Astrocyte (in vitro differentiated cells and primary cell): ENCODE measurements at places on chromosomes 5 and 9. TPM values are rescaled to one million over a fixed set of nuclear protein-coding genes. Genes with fewer than 3 reads are reported as not detected.

- H3K4me1 ChIP-seq, result peaks cover 1% of the 10 kb centered on the region
- H3K36me3 ChIP-seq, result no peaks in the 10 kb centered on the region
- no peak overlapping the region for H3K27ac ChIP-seq
- H3K27me3 ChIP-seq, result no peaks in the 10 kb centered on the region
Measured at GRCh38 chr9:18452276-18452675, 21.7 kb upstream of the ADAMTSL1 start.

DNA sequence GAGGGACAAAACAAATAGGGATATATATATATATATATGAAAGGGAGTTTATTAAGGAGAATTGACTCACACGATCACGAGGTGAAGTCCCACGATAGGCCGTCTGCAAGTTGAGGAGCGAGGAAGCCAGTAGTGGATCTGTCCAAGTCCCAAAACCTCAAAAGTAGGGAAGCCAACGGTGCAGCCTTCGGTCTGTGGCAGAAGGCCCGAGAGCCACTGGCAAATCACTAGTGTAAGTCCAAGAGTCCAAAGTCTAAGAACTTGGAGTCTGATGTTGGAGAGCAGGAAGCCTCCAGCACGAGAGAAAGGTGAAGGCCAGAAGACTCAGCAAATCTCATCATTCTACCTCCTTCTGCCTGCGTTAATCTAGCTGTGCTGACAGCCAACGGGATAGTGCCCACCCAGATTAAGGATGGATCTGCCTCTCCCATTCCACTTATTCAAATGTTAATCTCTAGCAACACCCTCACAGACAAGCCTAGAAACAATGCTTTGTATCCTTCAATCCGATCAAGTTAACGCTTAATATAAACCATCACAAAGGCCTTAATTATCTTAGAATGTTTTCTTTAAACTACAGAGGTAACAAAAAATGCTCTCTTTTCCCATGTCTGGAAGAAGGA is 23.8 kb upstream of the DAB2 start:
- no peaks in the 10 kb centered on the region for H3K36me3 ChIP-seq
- H3K27ac ChIP-seq, result no peak overlapping the region
- peaks cover 20% of the 10 kb centered on the region for H3K4me1 ChIP-seq
- H3K27me3 ChIP-seq, result no peaks in the 10 kb centered on the region

Gene OMD
- total RNA-seq, result not detected in 2 replicates

DNA sequence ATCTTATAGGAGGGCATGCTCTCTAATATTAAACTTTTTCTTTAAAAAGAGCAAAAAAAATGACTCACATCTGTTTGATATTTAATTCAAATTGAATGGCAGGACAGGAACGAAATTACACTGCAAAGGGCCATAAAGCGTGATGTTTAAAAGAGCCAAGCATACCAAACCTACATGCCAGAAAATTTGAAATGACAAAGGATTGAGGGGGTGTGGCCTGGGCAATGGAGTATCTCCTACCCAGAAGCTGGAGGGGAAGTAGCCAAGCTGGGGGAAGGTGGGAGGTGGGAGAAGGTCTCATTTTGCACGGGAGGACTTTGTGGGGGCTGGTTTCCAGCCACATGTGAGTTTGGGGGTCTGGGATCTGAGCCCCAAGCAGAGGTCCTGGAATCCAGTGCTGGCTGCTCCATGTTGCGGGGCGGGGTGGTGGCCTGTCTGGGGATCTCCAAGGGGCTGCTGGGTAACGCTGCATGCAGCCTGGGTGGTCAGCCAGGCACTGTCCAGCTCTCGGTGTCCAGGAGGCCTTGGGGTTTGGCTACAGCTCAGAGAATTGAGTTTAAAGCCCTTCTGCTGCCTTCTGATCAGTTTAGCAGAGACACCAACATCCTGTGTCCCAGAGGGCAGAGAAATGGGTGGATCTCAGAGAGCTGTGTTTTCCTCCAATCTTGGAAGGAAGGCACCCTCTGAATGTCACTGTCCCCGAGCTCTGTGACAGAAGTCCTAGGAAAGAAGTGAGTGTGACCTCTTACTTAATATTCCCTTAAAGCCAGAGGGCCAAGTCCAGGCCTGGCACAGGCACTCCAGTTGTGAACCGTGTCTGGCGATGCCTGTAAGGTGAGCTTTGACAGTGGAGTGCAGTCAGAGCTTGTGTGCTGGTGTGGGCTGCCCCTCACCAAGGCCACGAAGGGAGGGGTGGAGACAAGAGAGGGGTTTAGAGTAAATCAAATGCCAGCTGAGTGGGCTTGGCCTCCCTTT is 7.6 kb downstream of the DCANP1 start:
- no peaks in the 10 kb centered on the region for H3K36me3 ChIP-seq
- DNase-seq, result no peak
- H3K27me3 ChIP-seq, result no peaks in the 10 kb centered on the region
- no peak overlapping the region for H3K4me3 ChIP-seq
- peaks cover 21% of the 10 kb centered on the region for H3K4me1 ChIP-seq

Gene DDX4
- not detected in 2 replicates for total RNA-seq

- DNase-seq, result no peak
Measured at GRCh38 chr9:79985264-79985663, 413.5 kb downstream of the TLE4 start.

Gene SURF1
- 35.7 and 35.9 TPM in 2 replicates for total RNA-seq

Gene CCNJL
- 12.5 and 15.7 TPM in 2 replicates for total RNA-seq

Gene RALGPS1
- total RNA-seq, result 1.7 and 2.8 TPM in 2 replicates

- no peak for DNase-seq
- H3K27me3 ChIP-seq, result no peaks in the 10 kb centered on the region
- H3K36me3 ChIP-seq, result no peaks in the 10 kb centered on the region
- peaks cover 36% of the 10 kb centered on the region for H3K4me1 ChIP-seq
Measured at GRCh38 chr5:169165052-169165451, 135.9 kb downstream of the SLIT3 start.

Gene GIN1
- total RNA-seq, result 5.1 and 5.4 TPM in 2 replicates

Gene ARHGEF37
- 1.4 and 2.3 TPM in 2 replicates for total RNA-seq

- DNase-seq, result no peak
- no peaks in the 10 kb centered on the region for H3K36me3 ChIP-seq
- H3K27ac ChIP-seq, result no peak overlapping the region
- H3K27me3 ChIP-seq, result no peaks in the 10 kb centered on the region
Measured at GRCh38 chr5:125251703-125252102, 505.3 kb upstream of the ZNF608 start.

DNA sequence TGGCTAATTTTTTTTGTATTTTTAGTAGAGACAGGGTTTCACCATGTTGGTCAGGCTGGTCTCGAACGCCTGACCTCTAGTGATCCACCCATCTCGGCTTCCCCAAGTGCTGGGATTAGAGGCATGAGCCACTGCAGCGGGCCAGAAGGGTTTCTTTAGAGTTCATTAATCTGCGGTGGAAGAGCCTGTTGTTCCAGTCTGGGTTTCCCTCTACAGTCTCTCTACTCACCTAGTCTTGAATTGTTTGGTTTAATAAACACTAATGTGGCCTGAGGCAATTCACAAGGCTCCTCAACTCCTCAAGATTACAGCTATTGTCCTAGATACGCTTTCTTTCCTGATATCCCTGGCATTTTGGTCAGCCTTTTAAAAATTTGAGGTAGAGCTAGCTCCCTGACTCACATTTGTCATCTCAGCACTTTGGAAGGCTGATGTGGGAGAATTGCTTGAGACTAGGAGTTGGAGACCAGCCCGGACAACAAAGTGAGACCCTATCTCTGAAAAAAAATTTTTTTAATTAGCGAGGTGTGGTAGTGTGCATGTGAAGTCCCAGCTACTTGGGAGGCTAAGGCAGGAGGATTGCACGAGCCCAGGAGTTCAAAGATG is 4.6 kb upstream of the SAR1B start:
- no peak for DNase-seq
- no peaks in the 10 kb centered on the region for H3K27me3 ChIP-seq
- H3K27ac ChIP-seq, result no peak overlapping the region
- no peaks in the 10 kb centered on the region for H3K36me3 ChIP-seq
- no peak overlapping the region for H3K4me3 ChIP-seq

Gene GTF2H2
- total RNA-seq, result 24.2 and 27.4 TPM in 2 replicates

Gene C9orf50
- total RNA-seq, result 0.41 TPM in 1 of 2 replicates, not detected in the other

- no peak overlapping the region for H3K27ac ChIP-seq
- H3K4me1 ChIP-seq, result no peaks in the 10 kb centered on the region
- no peak overlapping the region for H3K4me3 ChIP-seq
- peaks cover 10% of the 10 kb centered on the region for H3K27me3 ChIP-seq
Measured at GRCh38 chr5:1130218-1130946, 18.5 kb upstream of the SLC12A7 start.

Gene KCNV2
- total RNA-seq, result not detected in 2 replicates

- no peak overlapping the region for H3K27ac ChIP-seq
- DNase-seq, result no peak
- no peaks in the 10 kb centered on the region for H3K27me3 ChIP-seq
- no peak overlapping the region for H3K4me3 ChIP-seq
- H3K36me3 ChIP-seq, result no peaks in the 10 kb centered on the region
- no peaks in the 10 kb centered on the region for H3K4me1 ChIP-seq
Measured at GRCh38 chr9:1071730-1072129, 21.6 kb downstream of the DMRT2 start.

DNA sequence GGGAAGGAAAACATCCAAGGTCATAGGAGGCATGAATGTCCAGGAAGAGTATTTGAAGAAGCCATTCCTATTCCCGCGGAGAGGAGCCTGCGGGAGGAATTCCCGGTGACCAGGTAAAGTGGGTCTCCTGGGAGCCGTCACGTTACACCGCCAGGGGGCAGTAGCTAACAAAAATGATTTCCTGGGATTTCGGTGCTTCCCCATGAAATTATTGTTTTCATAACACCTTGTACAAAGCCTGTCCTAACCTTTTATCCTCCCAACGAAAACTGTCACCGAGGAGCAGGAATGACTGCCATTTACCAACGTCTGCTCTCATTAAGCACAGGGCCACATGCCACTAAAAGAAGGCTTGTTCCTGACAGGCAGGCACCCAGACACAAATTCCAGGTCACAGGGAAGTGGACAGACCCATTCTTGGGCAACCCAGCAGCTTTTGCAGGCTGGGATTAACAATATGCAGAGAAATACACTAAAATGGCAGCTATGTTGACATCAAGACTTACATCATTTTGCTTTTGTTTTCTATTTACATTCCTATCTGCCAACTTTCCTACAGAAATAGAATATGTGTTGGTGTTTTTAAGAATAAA is 41.2 kb upstream of the CTSL start:
- no peak overlapping the region for H3K27ac ChIP-seq
- no peaks in the 10 kb centered on the region for H3K27me3 ChIP-seq
- H3K4me3 ChIP-seq, result no peak overlapping the region
- H3K4me1 ChIP-seq, result peaks cover 3% of the 10 kb centered on the region
- DNase-seq, result no peak
- H3K36me3 ChIP-seq, result no peaks in the 10 kb centered on the region
